Stimulated activated CD4-positive, alpha-beta T cell treated with anti-CD3 and anti-CD28 coated beads, Interleukin-12 subunit alpha, Interleukin-12 subunit beta, amount 100 ng/mL, for 4 hours (primary cell): ENCODE measurements at places on chromosomes 7 and 10.

DNA sequence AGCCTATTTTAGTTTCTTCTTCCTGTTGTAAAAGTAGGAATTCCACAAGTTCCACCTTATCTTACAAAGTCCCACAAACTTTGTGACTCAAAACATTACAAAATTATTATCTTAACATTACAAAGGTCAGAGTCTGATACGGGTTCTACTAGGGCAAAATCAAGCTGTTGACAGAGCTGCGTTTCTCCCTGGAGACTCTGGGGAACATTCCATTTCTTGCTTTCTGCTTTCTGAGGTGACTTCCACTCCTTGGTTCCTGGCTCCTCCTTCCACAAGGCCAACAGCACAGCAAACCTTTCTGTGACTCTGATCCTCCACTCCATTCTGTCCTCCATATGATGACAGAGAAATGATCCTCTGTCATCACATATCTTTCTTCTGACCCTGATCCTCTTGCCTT lies 10.6 kb downstream of the OR2F1 start:
- DNase-seq: no peak

GRCh38 chr10:93701866-93702209 lies 554 bp downstream of the FRA10AC1 start:
- peak; percentile 2 for DNase-seq

DNA sequence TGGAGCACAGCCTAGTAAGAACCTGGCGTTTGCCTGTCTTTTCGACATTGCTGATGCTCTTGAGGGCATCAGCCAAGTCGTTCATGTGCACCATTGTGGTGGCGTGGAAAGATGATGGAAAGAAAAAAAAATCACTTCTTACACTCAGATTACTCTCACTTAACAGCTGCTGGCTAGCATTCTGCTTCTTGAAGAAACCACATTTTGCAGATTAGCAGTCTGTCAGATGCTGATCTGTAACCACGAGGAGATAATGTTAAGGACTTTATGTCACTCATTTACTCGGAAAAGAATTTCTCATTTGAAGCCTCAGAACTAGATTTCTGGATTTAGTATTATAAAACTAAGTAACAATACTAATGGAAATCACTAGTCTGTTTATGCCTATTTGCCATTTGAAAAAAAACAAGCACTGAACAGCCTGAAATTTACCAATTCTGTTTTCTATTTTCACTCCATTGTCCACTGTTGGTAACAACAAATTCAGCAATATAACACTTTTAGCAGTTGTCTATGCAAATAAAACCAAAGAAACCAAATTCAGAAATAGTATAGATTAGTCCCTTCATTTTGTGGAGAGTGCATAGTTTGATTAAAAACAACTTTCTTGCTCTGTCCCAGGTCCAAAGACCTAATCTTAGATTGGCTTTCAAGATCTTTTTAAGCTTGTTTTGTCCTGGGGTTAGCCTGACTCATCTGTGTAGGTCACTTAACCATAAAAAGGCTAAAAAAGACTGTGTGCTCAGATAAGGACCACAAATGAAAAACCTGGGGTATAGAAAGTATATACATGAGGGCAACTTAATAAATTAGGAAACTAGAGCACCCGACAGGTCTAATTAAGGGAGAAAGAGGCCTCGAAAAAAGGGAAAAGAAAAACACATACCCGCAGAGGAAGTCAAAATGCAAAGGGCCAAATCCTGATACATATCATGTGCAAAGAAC lies 67.5 kb downstream of the NT5C2 start:
- no peak for DNase-seq

DNA sequence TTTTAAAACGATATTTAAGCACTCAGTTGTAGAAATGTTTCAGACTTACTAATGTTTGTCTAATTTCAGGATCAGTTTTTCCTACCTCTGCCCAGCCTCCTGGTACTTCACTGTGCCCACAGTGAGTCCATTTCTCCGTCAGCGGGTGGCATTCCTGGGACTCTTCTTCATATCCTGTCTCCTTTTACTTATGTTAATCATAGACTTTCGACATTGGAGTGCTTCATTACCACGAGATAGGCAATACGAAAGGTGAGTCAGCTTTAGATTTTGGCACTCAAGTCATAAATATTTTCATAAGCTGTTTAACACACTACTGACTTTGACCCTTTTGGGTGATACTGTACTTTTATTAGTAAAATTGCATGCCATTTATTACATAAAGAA lies 2.1 kb downstream of the ENTPD7 start:
- no peak for DNase-seq

DNA sequence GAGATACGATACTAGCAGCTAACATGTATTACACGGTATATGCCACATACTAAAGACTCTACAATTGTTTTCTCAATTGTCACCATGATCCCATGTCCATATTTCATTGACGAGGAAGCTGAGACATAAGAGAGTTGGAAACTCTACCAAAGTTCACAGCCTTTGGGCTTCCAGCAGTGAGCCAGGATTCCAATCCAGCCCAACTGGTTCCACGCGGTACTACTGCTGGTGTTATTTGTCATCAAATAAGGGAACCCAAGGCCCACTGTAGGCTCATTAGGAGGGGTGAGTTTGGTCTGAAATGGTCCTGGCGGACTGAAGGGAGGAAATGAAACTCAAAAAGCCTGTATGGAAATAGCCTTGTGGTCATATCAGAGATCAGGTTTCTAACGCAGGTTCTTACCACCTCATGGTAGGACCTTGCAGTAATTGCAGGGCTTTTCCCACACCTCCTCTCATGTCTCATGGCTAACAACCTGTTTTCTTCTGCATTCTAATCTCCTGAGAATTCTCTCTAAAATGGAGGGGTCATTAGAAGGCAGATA lies 814.6 kb downstream of the LRMDA start:
- no peak for DNase-seq

DNA sequence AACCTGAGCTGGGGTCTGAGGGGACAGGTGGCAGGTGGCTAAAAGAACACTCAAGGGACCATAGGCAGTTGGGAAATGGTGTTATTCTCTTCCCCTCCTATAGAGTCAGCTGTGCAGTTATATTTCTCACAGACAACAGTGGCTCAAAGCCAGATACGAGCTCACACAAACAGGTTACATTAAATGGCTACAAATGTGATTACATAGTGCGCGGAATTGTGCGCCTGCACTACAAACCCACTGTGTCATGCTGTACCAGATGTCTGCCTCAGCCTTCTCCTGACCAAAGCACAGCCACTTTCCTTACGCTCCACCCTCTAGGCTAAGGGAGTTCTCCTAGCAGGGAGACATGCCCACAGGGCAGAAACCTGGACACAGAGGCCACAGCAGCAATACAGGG lies 387.2 kb downstream of the CNTNAP2 start:
- DNase-seq: no peak

GRCh38 chr10:83909001-83909400 lies 230.3 kb upstream of the GHITM start:
- no peak for DNase-seq

- DNase-seq: peak; percentile 5
Measured at GRCh38 chr10:94403380-94404213, 1.3 kb downstream of the TBC1D12 start.

- DNase-seq: no peak
Measured at GRCh38 chr10:45179691-45180090, 135.7 kb downstream of the OR13A1 start.

GRCh38 chr7:155259866-155260497 lies 37.7 kb upstream of the INSIG1 start:
- no peak for DNase-seq

GRCh38 chr10:123496996-123497660 lies 169.0 kb upstream of the GPR26 start:
- DNase-seq: no peak

- no peak for DNase-seq
Measured at GRCh38 chr7:75850235-75850634, 28.6 kb upstream of the RHBDD2 start.

DNA sequence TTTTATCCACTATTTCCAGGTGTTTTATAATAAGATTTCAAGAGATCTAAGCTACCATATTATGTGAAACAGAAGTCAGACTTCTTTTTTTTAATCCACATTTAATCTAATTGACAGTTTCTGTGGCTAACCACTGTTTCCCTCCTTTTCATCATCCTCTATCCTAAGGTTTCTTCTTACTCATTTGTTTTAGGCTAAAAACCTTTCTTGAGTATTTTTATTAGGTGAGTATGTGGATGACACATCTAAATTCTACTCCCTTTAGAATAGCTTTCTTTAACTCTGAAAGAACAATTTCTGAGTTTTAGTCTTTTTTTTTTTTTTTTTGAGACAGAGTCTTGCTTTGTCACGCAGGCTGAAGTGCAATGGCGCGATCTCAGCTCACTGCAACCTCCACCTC lies 62.7 kb downstream of the NPY start:
- DNase-seq: no peak

DNA sequence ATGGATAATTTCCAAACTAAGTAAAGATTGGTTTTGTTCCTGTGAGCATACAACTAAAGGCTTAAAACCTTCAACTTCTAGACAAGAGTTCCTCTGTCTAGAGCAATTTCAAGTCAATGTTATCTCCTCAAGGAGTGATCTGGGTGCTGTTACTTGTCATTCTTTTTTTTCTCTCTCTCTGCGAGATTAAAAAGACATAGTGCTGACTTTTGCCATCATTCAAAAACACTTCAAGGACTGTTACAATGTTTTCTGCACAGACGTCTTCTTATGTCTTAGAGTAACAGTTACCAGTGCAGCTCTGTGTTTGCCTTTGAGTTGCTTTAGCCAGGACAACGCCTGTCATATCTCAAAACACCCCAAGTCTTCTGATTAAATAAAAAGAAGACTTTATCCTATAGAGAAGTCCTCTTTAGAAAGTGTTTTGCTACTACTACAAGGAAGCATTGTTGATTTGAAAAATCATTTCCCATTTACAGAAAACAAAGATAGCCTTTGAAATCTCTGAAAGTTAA lies 263.5 kb upstream of the FERD3L start:
- DNase-seq: no peak

DNA sequence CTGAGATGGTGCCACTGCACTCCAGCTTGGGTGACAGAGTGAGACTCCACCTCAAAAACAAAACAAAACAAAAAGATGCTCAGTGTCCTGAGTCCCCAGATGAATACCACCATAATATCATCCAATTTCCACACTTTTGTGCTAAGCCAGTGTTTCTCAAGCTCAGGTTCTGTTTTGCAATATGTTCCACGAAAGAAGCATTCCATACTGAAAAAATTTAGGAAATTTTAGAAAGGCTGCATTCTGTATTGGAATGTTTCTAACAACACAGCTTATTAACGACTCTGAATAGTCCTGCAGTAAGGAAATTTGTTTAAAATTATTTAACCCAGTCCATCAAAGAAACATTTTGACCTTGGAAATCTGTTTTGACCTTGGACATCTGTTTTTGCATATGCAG lies 142.4 kb downstream of the EPC1 start:
- DNase-seq: no peak

- DNase-seq: no peak
Measured at GRCh38 chr7:21013765-21014539, 227.3 kb upstream of the SP8 start.

DNA sequence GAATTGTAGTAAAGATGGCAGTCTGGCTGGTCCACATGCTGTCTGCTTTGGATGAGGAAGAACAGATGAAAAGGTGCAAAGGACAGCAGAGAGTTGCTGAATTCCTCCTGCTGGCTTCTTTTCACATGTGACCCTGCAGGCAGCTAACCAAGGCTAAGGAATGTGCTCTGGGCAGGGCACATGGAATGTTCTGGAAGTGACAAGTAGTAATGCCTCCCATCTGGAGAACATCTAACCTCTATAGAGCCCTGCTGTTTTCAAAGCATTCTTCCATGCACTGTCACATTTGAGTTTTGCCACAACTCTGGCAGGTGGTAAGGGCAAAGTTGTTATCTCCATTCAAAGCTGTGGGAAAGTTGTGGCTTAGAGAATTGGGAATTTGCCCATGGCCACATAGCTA lies 208.8 kb downstream of the STK31 start:
- no peak for DNase-seq

DNA sequence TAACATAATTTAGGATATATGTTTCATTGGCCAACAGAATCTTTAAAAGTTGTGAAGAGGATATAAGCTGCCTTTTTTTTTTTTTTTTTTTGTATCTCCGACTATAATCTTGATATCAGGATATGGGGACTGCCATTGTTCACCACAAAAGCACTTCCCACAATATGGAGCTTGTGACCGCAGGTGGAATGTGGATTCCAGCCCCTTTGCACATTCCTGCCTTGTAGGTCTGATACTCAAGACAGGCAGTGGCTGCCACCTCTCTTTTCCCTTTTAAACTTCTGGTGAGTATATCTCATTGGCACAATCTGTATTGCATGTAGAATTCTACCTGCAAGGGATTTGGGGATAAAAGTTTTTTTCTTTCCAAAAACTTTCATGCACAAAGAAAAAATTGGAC lies 272.7 kb upstream of the VWC2 start:
- no peak for DNase-seq

DNA sequence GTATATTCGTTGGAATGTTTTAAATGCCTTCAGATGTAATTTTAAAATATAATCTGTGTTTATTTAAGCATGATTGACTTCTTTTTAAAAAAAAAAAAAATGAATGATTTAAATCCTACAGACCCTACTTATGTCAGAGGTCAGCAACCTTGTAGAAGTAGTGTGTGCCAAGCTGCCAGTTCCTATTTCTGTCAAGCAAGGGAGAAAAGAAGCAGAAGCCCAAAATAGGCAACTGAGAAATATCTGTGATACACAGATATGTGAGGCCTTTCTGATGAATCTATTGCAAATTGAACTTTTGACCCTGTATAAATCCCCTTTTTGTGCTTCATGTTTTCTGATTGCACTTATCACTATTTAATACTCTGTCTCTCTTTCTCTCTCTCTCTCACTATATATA lies 199.5 kb downstream of the LRRN3 start:
- no peak for DNase-seq

DNA sequence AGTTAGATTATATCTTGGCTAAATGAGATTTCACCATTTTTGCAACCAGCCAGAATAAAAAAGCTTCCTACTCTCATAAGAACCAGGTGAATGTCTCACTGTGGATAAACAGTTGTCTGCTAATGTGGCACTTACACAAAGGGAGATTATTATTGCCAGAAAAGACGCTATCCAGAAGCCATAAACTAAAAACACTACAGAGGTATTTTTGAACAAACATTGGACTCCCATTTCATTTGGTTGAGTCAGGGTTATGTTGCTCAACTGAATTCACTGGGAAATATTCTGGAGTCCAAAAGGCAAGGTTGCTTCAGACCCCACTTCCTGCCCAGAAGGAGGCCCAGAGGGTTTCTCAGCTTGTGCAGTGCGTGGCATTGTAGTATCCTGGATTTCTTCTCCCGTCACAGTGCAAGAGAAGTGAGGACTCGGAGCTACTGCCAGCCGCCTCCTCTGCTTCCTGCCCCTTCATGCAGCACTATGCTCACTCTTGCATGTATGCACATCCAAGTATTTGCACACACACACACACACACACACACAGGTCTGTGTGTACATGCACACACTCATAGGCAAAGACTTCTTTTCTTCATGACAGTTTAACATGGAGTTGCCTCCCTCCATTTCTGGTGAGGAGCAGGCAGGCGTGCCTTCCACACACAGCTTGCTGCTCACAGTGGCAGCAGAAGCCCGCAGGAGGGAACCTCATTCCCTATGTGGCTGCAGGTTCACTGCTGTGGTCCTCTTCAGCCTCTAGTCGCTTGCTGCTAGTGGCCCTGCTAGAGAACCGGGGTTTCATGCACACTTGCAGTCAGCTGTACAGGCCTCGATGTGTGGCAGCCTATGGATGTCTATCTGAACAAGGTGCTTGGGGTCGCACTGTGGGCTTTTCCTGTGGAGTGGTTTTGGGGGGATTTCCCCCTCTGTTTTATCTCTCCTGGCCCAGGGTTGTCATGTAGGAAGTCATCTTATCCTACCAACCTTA lies 10.1 kb downstream of the DENND10 start:
- no peak for DNase-seq
